8988T (cell line): ENCODE measurements at places on chromosomes 11 and 22.

GRCh38 chr22:42863349-42863961 lies 6.4 kb upstream of the ARFGAP3 start:
- DNase-seq = no peak

- no peak for DNase-seq
Observed at GRCh38 chr22:45088576-45088975, 75.1 kb upstream of the NUP50 start.

GRCh38 chr11:82398300-82398815 lies 335.3 kb downstream of the FAM181B start:
- DNase-seq = no peak

- DNase-seq = peak; percentile 45
Observed at GRCh38 chr11:43515090-43515489, 156.4 kb downstream of the TTC17 start.

- DNase-seq = no peak
Observed at GRCh38 chr22:32758866-32759385, 42.6 kb upstream of the TIMP3 start.

- no peak for DNase-seq
Observed at GRCh38 chr11:117197516-117198456, 1.4 kb upstream of the TAGLN start.

GRCh38 chr22:27885977-27886842 lies 32.8 kb downstream of the PITPNB start:
- no peak for DNase-seq

DNA sequence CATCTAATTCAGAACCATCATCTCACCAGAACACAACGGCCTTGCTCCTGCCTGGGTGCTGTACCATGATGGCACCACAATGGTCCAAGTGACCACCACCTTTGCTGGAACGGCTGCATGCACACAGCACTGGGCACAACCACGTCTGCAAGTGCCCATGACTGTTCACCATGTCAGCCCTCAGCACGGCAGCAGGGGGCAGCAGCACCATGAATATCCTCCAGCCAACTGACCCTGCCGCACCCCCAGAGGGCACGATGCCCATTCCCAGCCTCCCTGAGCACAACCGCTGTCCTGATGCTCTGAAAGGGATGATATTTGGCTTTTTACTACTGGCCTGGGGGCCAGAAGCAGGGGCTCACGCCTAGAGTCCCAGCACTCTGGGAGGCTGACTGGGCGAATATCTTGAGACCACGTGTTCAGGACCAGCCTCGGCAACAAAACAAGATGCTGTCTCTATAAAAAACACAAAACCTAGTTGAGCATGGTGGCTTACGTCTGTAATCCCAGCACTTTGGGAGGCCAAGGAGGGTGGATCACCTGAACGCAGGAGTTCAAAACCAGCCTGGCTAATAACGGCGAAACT lies 25.7 kb downstream of the DRD4 start:
- peak; percentile 99 for DNase-seq

GRCh38 chr11:3119141-3119821 lies 45.8 kb downstream of the OSBPL5 start:
- no peak for DNase-seq

- DNase-seq = no peak
Observed at GRCh38 chr11:34238966-34239365, 118.8 kb downstream of the ABTB2 start.

- no peak for DNase-seq
Observed at GRCh38 chr11:110133160-110133559, 40.0 kb downstream of the ZC3H12C start.

DNA sequence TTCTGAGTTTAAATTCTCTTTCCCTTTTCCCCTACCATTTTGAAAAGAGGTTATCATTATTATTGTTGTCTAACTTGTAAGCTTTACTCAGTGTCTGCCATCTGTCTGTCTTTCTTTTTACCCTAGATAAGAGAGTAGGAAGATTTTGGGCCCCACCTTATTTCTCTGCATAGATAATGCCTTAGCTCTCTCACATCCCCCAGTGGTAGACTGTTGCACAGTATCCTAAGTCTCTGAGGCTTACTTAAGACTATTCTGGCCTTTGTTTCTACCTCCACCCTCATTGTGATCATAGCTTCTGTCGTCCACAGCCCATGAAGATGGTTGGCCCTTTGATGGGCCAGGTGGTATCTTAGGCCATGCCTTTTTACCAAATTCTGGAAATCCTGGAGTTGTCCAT lies 3.6 kb upstream of the OR51L1 start:
- no peak for DNase-seq

GRCh38 chr22:38869663-38870062 lies 2.4 kb downstream of the CBX6 start:
- no peak for DNase-seq

DNA sequence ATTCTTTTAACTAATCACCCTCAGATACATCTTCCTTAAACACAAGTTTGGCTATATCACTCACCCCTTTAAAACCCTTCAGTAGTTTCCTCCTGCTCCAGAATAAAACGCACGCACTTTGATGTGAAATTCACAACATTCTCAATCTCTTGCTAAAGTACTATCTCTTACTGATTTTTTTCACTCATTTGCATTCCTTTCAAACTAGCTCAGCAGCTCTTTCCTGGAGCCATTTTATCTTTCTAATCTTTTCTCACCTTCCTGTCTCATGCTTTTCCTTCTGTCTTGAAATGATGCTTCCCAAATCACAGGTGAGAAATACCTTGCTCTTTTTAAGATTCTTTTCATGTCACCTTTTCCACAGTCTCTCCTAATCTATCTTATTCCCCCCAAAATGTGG lies 1074.4 kb downstream of the DLG2 start:
- DNase-seq = no peak

DNA sequence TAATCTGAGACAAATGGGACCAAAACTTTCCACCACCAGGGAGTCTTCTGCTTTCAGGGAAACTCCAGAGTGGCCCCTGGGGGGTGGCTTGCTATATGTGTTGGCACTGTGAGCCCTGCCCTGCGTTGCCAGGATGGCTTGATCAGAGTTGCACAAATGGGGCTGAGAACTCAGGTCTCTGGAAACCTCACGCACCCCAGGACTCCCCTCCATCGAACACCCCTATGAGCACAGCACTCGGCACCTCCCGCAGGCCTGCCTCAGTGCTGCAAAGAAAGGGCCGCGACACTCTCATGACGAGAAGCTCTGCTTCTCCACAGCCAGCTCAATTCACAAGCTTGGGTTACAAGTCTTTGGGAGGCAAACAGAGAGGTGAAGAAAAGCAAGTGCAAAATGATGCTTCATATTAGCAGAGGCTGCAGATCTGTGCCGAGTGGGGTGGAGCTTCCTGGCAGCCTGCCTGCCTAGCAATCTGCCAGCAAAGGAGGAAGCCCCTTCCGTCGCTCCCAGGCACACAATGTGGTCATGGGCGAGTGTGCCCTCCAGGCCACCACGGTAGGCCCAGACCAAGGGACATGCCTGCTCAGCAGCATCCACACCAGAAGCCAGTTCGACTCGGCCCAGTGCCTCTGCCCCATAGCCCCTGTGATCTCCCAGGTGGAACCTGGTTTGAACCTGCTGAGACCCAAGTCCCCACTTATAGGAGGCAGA lies 55.7 kb downstream of the MYH9 start:
- no peak for DNase-seq

DNA sequence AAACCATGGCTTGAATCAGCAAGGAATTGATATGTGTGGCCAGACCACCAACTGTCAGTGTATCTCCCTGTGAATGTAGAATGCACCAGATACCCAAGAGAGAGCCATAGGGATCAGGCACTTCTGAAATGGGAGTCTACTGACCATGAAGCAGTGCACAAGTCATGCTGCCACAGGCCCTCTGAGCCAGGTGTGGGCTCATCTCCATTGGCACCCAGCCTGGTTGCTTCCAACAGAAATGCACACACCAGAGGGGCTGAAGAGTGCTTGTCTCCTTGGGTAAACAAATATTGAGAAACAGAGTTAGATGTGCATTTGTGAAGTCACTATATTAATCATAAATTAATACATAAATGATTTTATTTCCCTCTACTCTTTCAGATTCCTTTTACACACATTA lies 28.4 kb upstream of the PANX1 start:
- DNase-seq = no peak

DNA sequence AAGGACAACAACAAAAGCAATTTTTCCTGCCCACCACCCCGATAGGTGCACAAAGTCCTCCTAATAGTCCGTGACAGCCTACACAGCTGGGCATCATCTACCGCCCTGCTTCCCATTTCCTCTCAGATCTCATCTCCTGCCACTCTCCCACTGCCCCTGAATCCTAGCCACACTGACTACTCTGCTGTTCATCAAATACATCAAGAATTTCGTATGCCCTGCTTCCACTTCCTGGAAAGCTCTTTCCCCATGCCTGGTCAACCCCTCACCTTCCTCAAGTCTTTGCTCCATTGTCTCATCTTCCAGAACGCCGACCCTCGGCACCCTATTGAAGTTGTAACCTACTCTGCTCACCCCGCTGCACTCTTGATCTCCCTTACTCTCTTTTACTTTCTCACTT lies 320.1 kb downstream of the OPCML start:
- no peak for DNase-seq

- DNase-seq = no peak
Observed at GRCh38 chr11:890794-891540, 19.6 kb downstream of the CHID1 start.

DNA sequence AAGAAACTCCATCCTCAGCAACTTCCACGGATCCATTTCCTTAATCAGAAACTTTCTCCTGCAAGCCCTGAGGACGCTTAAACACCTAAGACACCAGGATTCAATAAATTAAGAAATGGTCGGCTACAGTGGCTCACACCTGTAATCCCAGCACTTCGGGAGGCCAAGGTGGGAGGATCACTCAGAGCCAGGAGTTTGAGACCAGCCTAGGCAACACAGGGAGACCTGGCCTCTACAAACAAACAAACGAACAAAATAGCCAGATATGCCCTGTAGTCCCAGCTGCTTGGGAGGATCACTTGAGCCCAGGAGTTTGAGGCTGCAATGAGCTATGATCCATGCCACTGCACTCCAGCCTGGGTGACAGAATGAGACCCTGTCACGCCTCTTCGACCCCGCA lies 46.7 kb downstream of the RPUSD4 start:
- DNase-seq = no peak

DNA sequence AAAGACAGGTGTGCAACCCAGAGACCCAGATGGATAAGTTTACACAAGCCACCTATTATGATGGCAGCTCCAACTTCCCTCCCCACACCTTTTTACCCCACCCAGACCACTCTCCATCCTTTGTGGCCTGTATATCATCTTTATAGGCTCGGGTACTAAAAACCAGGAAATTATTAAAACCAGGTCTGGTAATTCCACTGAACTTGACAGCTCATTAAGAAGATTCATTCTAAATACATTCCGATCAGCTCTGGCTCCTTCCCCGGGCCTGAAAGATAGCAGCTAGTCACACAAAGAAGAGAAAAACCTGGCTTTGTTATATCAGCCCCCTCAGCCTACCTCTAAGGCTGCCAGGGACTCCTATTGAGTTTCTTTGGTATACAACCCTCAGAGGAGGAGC lies 67.9 kb upstream of the API5 start:
- DNase-seq = no peak

DNA sequence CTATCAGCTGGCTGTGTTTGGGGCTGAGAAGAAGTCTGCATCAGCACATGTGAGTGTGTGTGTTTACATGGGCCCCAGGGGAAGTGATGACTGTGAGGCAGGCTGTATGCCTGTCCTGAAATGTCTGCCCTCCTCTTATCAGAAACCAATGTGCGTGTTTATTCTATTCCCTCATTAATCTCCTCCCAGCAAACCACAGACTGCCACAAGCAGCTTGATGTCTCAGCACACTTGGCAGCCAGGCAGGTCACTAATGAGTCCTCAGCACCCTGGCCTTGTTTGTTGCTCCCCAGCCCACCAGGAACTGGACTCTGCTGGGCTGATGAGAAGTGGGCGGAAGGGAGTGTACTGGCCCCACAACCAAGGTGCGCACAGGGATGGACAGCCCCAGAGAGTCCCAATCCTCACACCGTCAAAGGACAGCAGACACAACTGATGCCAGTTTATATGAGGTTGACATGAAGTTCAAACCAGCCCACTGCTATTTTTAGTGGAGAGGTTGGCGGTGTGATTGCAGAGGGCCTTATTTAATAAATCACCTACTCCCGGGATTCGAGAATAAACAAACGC lies 225.8 kb downstream of the ETS1 start:
- no peak for DNase-seq

- no peak for DNase-seq
Observed at GRCh38 chr11:94305146-94305545, 766 bp downstream of the IZUMO1R start.

GRCh38 chr22:24410110-24410856 lies 17.1 kb upstream of the ADORA2A start:
- no peak for DNase-seq

- DNase-seq = no peak
Observed at GRCh38 chr11:63553759-63554158, 9.4 kb downstream of the PLAAT2 start.

GRCh38 chr11:6225896-6226295 lies 8.5 kb downstream of the FHIP1B start:
- DNase-seq = no peak

- no peak for DNase-seq
Observed at GRCh38 chr11:20596205-20597153, 2.9 kb upstream of the SLC6A5 start.

- no peak for DNase-seq
Observed at GRCh38 chr11:132604431-132604830, 927.9 kb downstream of the OPCML start.

GRCh38 chr22:18156878-18157713 lies 7.1 kb downstream of the USP18 start:
- DNase-seq = peak; percentile 84

- no peak for DNase-seq
Observed at GRCh38 chr22:37559901-37560607, at the start of gene CDC42EP1. Gene CDC42EP1, plus strand, starts transcription at chr22:37560480. Its CDS starts 5,870 bp downstream, at chr22:37566350.

- no peak for DNase-seq
Observed at GRCh38 chr22:33209930-33210784, 152.0 kb upstream of the SYN3 start.

GRCh38 chr11:72075109-72075508 lies 5.2 kb downstream of the NUMA1 start:
- DNase-seq = no peak
